ENCODE measurements at places on chromosomes 2 and 18. TPM values are rescaled to one million over a fixed set of nuclear protein-coding genes. Genes with fewer than 3 reads are reported as not detected.

GRCh38 chr2:166031054-166031453 is 77.5 kb upstream of the TTC21B start:
- no peak for DNase-seq

DNA sequence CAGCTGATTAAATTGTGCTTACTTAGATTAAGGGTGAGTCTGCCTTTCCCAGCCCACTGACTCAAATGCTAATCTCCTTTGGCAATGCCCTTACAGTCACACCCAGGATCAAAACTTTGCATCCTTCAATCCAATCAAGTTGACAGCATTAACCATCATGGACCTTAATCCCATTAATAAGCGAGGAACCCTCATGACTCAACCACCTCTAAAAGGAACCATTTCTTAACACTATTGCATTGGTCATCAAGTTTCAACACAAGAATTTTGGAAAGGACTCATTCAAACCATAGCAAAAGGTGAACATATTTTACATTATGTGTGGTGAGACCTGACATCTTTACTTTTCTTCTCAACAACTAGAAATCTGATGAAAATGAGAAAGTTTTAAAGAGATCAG is 187.0 kb downstream of the OSR1 start:
- no peak for DNase-seq

The SIX2 gene
- polyA plus RNA-seq, result 0.45 TPM

GRCh38 chr2:16013359-16013911 is 73.1 kb downstream of the MYCN start:
- no peak for DNase-seq

- no peak for DNase-seq
Measured at GRCh38 chr2:16079637-16080036, 139.3 kb downstream of the MYCN start.

DNA sequence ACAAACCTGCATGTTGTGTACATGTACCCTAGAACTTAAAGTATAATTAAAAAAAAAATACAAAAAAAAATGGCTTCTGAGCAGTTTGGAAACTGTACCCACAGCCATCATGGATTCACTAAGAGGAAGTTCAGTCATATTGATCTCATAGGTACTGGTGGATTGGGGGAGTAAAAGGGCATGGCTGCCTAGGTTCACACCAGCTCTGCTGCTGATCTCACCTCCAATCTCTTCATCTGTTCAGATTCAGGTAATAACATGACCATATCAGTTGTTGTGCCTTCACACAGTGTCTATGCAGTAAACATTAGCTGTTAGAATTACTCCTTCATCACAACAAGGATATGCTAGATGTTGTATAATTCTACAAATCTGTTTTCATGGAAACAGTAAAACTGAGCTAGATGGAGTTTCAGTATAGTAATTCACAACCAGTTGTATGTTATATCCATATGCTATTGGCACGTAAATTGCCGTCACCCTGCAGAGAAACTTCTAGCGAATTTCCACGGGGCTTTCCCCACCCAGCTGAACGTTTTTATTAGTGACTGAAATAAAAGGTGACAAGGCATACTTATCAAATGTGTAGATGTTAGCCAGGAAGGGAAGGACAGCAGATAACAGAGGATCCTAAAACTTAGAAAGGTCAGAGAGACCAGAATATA is 59.3 kb upstream of the ITM2C start:
- DNase-seq, result no peak

The GALR1 gene
- not detected for polyA plus RNA-seq

DNA sequence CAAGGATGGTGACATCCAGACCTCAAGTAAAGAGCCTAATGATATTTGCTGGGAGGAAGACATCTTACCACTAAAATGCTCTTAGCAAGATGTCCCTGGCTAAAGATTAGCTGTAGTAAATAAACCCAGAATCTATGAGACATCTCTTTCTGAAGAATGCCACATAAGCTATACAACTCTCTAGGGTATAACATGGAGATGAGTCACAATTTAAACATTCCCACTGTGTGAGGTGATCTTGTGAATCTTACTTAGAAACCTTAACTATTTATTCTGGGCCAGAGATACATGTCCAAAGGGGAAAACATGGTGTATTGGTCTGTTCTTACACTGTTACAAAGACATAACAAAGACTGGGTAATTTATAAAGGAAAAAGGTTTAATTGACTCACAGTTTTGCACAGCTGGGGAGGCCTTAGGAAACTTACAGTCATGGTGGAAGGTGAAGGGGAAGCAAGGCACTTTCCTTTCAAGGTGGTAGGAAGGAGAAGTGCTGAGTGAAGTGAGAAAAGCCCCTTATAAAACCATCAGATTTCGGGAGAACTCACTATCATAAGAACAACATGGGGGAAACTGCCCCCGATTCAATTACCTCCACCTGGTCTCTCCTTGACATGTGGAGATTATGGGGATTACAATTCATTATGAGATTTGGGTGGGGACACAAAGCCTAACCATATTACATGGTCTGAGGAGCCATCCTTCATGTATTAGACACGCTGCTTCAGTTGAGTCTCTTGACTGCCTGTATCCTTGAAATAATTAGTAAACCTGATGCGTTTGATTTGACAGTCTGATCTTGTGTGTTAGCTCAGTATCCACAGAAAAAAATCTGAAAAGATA is 17.1 kb downstream of the KRCC1 start:
- DNase-seq, result peak; percentile 28

GRCh38 chr2:144099780-144100377 is 420.0 kb downstream of the ZEB2 start:
- peak; percentile 73 for DNase-seq

The CAPN14 gene
- 0.03 TPM for polyA plus RNA-seq

DNA sequence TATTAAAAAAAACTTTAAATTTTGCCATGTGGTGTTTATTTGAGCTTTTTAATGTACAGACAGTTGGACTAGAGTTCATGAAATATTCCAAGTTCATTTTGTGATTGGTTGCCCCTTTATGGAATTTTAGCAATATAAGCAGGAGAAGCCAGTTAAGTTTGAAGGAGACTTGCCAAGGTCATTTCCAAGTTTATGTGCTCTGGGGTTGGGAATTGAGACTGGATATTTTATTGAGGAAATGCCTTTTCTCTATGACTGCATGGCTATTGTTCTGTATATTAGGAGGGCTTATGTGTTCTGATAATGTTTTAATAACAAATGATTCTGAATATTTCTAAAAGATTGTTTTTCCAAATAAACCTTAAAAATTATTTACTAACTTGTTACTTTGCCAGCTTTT is 67.0 kb upstream of the TCF4 start:
- peak; percentile 76 for DNase-seq

The LGALSL gene
- 2.6 TPM for polyA plus RNA-seq

- DNase-seq, result no peak
Measured at GRCh38 chr2:88329815-88330603, 122.5 kb downstream of the FOXI3 start.

The MOGAT1 gene
- polyA plus RNA-seq, result not detected

The NEUROD1 gene
- not detected for polyA plus RNA-seq

The TGFA gene
- polyA plus RNA-seq, result 0.32 TPM

- no peak for DNase-seq
Measured at GRCh38 chr2:165149439-165149838, 54.4 kb downstream of the SCN3A start.

DNA sequence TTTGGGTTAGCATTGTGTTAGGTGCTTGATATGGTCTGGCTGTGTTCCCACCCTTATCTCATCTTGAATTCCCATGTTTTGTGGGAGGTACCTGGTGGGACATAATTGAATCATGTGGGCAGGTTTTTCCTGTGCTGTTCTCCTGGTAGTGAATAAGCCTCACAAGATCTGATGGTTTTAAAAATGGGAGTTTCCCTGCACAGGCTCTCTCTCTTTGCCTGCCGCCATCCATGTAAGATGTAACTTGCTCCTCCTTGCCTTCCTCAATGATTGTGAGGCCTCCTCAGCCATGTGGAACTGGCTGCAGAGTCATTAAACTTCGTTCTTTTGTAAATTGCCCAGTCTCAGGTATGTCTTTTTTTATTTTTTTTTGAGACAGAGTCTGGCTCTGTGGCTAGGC is 2.8 kb downstream of the MSH2 start:
- no peak for DNase-seq

DNA sequence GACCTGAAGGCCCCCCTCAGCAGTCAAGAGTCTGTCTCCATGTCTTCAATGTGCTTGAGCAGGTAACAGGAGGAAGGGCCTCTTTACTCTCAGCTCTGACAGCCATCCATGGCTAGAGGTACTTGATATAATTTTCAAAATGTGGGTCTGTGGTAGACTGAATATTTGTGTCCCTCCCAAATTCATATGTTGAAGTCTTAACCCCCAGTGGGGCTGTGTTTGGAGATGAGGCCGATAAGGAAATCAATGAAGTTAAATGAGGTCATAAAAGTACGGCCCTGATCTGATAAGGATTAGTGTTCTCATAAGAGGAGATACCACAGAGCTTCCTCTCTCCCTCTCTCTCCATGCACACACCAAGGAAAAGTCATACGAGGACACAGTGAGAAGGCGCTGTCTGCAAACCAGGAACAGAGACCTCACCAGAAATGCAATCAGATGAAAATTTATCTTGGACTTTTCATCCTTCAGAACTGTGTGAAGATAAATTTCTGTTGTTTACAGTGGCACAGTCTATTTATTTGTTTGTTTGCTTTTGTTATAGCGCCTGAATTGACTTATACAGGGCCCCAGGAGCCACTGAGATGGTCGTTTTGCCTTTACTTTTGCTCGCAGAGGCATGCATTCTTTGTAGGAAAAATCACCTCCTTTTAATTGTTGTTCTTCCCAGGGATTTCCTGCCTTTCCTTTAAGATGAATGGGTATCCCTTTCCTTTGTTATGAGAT is 274.8 kb upstream of the TRIB2 start:
- no peak for DNase-seq

GRCh38 chr2:188478724-188479123 is 187.1 kb downstream of the GULP1 start:
- DNase-seq, result peak; percentile 10

- DNase-seq, result peak; percentile 67
Measured at GRCh38 chr2:9201185-9201891, 5.3 kb upstream of the ASAP2 start.

DNA sequence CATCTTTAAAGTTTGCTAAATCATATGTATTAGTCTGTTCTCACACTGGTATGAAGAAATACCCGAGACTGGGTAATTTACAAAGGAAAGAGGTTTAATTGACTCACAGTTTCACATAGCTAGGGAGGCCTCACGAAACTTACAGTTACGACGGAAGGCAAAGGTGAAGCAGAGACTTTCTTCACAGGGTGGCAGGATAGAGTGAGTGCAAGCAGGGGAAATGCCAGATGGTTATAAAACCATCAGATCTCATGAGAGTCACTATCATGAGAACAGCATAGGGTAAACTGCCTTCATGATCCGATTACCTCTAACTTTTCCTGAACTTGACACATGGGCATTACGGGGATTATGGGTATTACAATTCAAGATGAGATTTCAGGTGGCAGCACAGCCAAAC is 1075.2 kb upstream of the NRXN1 start:
- no peak for DNase-seq

DNA sequence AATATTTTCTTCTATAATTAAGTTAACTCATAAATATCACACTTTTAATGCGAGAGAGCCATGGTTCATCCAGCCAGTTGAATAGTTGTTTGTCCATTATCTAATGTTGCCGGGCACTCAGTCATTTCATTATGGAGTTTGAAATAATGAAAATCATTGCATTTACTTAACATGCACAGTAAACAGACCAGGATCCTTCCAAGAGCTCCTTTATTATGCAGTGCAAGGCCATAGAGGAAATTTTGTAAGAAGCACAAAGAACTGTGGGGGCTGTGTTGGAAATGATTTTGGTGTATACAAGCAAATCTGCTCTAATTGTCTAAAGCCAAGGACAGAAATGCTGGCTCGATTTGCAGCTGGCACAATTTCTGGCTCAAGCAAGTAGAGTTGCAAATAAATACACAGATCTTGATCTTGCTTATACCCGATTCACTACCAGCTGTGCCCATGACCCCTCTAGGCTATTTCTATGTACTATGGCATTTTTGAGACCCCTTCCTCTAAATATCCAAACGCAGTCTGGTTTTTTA is 400.3 kb upstream of the HNRNPA3 start:
- DNase-seq, result no peak

The CSRNP3 gene
- not detected for polyA plus RNA-seq

The APOB gene
- 0.06 TPM for polyA plus RNA-seq

- DNase-seq, result peak; percentile 39
Measured at GRCh38 chr18:63974991-63975390, 5.1 kb downstream of the SERPINB8 start.

- DNase-seq, result peak; percentile 19
Measured at GRCh38 chr2:206989311-206989710, 50.0 kb downstream of the CPO start.

DNA sequence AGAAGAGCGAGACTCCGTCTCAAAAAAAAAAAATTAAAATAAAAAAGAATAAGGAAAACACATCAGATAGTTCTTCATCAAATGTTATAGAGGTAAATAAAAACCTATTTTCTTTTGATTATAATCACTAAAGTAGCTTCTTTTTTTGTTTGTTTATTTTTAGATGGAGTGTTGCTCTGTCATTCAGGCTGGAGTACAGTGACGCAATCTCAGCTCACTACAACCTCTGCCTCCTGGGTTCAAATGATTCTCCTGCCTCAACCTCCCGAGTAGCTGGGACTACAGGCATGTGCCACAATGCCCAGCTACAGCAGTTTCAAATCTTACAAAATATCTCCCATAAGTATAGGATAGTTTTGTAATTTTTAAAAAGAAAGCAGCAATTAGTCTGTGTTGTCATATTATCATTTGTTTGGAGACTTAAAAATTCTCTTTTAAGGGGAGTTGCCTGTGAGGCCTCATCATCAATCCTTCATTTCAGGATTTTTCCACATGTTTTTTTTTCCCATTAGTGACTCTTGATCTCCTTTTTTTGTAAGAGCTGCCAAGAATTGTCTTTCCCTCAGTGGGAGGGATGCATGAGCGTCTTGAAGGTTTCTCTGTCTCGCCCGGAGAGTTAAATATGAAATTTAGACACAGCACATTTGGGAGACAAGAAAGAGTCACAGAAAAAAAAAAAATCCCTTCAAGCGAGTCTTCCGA is 275.9 kb downstream of the CDCA7 start:
- no peak for DNase-seq

DNA sequence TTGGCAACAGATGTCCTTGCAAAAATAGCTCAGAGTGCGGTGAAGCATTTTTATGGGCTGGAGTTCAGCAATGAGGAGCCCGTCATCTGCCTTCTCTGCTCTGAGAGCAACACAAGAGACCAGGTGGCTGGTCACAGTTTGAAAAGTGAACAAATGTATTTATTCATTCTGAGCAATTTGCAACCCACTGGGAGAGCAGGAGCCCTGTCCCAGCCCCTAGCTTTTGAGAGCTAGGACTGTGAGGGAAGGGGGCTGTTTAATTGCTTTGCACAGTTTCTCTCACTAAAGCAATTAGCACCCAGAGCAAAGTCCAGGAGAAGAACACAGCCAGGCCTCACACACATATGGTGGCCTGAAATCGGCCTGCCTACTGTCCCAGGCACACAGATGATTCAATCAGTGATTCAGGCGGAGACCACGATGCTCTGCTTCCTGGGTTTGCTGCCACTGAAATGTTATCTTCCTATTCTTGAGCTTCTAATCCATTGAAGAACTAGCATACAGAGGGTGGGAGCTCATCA is 646.1 kb upstream of the ACVR2A start:
- no peak for DNase-seq

- DNase-seq, result no peak
Measured at GRCh38 chr2:113078350-113078839, 10.6 kb downstream of the IL1F10 start.

The SERPINB8 gene
- 11.9 TPM for polyA plus RNA-seq
